Stimulated activated CD4-positive, alpha-beta T cell treated with anti-CD3 and anti-CD28 coated beads, TNF-alpha, amount 100 ng/mL, for 1 hour (primary cell): ENCODE measurements at places on chromosomes 2 and 18.
A peak's percentile ranks its signal among the peaks of the same experiment; 100 is the strongest.

DNA sequence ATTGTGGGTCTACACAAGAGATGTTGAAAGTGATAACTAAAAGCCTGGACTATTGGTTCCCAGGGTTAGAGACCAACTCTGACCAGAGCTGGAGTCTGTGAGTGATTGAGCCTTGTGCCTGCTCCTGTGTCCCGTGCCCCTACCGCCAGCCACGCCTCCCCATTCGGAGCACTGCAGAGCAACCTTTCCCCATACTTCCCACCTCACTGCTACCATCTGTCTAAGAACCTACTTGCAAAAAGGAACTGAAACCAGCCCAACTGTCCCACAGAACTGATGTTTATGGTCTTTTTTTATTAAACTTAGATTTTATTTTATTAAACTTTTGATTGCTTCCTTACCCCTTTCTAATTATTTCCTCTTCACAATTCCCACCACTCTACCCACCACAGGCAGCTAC lies 300.3 kb upstream of the MGAT5 start:
- no peak for DNase-seq

GRCh38 chr2:151197184-151198108 lies 64.2 kb downstream of the RBM43 start:
- no peak for DNase-seq

GRCh38 chr2:25215948-25216679 lies 47.7 kb upstream of the POMC start:
- DNase-seq: peak; percentile 62

GRCh38 chr2:234606896-234607295 lies 110.0 kb upstream of the ARL4C start:
- DNase-seq: no peak

GRCh38 chr2:191176801-191177438 lies 26.1 kb upstream of the STAT4 start:
- no peak for DNase-seq

DNA sequence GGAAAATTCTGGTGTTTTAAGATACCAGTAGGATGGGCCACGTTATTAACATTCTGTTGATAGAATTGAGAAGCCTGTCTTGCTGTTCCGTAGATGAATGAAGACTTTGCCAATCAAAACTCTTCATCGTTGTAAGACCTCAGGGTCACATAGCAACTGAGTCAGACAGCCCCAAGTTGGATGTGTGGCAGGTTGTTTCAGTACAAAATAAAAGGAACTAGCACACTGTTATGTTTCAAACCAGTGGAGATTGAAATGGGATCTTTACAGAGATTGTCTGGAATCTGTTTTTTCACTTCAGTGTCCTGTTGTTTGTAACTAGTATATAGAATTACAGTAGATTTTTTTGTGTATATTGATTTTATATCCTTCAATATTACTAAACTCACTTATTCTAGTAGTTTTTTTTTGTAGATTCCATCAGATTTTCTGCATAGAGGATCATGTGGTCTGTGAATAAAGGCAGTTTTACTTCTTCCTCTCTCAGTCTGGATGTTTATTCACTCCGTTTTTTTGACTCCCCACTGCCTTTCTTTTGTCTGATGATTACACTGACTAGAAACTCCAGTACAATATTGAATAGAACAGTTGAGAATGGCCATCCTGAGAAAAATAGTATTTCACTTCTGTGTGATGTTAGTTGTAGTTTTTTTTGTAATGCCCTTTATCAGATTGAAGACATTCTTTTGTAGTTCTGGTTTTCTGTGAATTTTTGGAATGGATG lies 22.7 kb downstream of the EPC2 start:
- DNase-seq: no peak

DNA sequence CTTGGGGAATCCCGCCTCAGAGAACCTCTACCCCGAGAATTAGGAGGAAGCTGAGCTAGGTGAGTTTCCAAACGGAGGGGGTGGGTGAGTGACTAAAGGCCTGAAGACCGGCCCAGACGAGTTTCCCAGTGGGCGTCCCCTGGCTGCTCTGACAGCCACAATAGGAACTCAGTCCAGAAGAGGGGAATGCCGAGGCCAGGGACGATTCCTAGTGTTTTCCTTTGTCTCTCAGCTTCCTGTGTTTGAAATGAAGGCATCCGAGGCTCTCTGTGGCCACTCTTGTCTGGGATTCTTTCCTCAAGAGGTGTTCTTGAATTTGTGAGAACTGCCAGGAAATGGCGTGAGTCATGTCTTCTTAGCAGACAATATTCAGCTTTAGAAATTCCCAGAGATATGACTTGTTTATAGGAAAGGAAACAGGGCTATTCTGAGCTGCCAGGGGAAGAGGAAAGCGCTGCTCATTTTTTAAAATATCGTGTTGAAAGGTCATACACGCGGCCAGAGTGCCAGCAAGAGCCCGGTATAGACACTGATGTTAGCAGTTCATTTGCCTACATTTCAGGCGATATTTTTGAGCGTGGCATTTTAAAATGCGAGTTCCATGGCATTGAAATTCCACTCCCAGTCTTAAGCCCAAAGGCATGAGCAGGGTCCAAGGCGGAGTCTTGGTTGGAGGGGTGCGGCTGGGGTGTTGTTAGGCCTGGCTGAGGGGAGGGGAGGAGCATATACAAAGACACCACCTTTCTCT lies 169.1 kb upstream of the KLF7 start:
- DNase-seq: no peak
